ENCODE measurements at places on chromosomes 11 and 22.

GRCh38 chr11:116890193-116890592 lies 52.8 kb upstream of the APOA1 start:
- DNase-seq, result no peak

- peak; percentile 52 for DNase-seq
Observed at GRCh38 chr11:115303929-115304531, 200.2 kb downstream of the CADM1 start.

GRCh38 chr22:45784357-45785277 lies 113.0 kb downstream of the ATXN10 start:
- no peak for DNase-seq

DNA sequence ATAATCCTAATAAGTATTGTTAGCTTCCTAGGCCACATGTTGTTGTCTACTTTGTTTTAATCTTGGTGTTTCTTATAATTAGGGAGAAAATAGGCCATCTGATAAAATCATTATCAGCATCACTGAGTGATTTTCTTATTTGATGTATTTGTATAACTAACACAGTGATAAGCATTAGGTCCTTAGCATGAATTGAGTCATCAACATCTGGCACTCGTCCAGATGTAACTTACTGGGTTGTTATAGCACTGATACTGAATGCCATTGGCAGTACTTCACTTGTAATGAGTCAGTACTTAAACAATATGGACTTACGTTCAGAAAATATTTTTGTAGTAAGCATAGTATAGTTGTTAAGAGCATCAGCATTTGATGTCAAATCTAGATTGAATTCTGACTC lies 16.2 kb downstream of the API5 start:
- no peak for DNase-seq

DNA sequence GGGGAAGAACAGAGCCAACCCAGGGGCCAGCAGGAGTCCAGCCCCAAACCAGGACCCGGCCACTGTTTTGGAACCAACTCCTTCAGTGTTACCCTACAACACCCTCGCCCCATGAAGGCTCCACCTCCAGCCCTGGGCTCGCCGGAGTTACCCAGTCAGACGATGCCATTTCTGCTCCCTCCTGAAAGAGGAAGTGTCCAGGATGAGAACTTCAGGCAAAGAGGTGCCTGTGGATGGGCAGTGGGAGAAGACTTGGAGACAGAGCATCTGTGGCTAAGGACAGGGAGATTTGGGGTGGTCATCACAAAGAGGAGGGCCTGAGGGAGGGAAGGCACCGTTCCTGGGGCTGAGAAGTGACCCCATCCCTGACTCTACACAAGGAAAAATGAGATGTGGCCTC lies 14.0 kb downstream of the APOBEC3B start:
- no peak for DNase-seq

DNA sequence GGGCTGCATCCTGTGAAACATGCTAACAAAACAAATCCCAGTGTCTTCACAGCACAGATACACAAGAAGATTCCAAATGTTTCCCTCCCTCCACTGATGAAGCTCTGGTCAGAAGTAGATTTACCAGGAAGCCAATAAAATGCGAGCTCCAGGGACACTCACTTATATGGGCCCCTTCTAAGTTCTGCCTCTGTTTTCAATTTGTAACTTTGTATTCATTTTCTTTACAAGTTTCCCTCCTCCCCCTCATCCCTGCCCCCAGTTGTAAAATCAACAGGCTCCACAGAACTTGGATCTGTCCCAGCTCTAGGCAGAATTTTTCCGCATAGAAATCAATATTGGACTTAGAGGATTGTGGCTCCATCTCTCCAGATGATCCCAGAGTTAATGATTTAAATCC lies 48.1 kb upstream of the ME3 start:
- DNase-seq, result no peak

- no peak for DNase-seq
Observed at GRCh38 chr11:28899706-28900105, 791.5 kb downstream of the METTL15 start.

GRCh38 chr22:48589901-48590300 lies 1237.8 kb downstream of the BRD1 start:
- no peak for DNase-seq

DNA sequence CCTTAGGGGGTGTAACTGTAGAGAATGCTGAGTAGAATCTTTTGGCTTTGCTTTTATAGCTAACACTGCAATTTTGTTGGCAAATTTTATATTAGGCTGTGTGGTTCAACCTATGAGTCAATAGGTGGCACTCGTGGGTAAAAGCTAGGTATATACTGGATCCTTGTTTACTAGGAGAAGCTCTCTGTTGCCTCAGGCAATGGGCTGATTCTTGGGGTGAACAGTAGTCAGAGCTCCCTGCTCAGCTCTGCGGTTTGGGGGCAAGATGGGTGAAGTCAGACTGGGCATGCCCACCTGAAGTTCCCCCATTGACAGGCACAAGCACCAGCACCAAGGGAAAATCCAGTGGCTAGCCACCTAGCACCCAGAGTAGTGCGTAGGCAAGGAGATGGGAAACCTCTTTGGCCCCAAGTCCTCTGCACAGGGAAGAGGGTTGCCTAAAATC lies 238.7 kb downstream of the FAM181B start:
- no peak for DNase-seq

- DNase-seq, result peak; percentile 62
Observed at GRCh38 chr11:96122601-96123074, 198.7 kb upstream of the MTMR2 start.

DNA sequence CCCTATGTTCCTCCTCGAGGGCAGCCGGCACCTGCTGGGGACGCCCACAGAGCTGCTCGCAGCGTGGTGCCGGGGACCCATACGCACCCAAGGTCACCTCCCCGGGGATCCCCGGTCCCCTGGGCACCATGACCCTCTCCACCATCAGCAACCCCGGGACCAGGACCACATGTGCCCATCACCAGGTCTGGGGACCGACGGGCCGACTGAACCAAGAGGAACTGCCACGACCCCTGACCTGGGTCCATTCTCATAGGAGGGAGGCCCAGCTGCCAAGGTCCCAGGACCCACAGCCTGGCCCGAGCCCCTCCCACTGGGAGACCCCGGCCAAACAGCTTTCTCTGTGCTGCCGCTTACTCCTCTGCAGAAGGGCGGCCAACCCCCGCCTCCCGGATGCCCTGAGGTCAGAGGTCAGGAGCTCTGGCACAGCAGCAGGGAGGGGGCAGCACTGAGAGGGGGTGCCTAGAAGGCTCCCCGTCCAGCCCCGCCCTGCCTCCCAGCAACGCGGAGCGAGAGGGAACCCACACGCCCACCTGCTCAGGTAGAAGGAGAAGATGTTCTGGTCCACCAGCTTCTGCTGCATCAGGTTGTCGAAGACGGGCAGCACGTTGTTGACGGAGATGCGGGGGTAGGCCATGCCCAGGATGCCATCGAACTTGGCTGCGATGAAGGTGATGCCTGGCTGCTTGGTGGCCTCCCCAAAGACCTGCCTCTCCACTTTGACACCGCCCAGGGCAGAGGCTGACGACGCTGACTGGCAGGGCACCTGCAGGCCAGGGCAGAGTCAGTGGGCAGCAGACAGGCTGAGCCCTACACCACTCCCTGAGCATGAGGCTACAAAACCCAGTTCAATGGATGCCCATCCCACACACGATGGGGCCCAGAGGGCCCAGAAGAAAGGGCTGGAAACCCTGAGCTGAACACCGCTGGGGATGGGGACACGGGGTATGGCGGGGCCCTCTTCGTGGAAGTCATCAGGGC lies 6.6 kb downstream of the CTSD start:
- no peak for DNase-seq

- DNase-seq, result no peak
Observed at GRCh38 chr11:76660533-76661305, 9.8 kb downstream of the LRRC32 start.

- DNase-seq, result no peak
Observed at GRCh38 chr11:116129456-116129855, 625.2 kb upstream of the CADM1 start.

DNA sequence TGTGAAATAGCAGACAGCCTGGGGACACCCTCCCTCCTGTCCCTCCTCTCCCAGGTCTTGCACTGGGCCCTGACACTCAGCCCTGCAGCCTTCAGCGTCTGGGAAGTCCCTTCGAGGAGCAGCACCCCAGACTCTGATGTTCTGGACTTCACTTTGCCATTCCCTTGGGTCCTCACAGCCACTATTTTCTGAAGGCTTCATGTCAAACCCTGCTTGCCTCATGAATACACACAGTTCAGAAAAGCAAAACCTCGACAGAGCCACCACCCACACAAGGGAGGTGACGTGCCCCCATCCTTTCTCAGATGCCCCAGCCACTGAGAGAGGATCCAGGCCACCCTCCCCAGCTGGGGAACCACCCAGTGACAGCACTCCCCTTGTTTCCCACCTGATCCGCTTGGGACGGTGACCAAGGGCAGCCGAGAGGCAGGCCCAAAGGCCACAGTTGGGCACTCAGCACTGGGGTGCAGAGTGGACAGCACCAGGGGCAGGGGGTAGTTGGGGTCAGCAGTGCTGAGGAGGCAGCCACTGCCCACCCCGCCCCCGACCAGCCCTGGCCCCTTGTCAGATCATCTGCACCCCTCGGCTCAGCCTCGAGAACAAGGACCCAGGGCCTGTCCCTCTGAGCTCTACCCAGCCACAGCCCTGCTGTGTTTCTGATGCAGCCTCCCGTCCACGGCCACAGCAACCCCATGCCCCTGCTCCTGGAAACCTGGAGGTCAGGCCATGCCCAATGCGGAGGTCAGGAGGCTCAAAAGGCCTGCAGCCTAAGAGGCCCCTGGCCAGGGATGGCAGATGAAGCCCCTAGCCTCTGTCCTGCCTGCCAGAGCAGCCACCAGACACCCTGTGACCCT lies 3.1 kb upstream of the TNNT3 start:
- no peak for DNase-seq

DNA sequence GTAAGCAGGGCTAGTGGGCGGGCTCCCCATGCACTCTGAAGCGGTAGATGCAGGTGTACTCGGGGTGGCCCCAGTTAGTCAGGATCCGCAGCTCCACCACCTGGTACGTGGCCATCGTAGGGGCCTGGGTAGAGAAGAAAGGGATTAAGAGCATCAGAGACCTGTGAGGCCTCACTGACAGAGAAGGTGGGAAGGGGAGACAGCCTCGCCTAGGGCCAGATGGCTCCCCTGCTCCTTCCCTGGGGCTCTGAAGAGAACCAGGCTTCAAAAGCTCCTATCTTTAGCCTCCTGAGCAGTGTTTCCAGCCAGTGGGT lies 19.6 kb downstream of the SUN2 start:
- no peak for DNase-seq

DNA sequence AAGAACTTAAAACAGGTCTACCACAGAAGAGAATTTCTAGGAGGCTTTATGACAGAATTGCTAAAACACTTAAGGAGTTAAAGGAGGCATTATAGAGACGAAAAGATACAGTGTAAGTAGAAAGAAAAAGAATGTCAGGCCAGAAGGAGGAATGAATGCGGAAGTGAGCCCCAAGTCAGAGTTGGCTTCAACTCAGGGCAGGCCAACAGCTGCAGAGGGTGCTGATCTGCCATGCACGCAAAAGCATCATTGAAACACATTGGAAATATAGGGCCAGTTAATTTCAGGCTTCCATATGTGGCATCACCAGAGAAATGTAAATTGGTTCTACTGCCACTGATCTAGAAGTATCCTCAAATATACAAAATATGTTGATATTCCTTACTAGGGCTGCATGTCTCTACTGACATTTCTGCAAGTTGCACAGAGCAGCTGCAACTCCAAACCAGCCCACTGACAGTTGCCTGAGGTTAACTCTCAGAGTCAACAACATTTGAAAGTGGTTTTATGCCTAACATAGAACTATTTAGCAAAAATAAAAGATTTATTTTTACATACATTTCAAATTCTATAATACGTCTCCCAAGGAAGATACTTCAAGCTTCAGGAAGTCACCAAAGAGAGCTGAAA lies 324.1 kb downstream of the C11orf87 start:
- DNase-seq, result no peak

- DNase-seq, result peak; percentile 39
Observed at GRCh38 chr11:113274713-113275582, 39.4 kb upstream of the TTC12 start.

- DNase-seq, result no peak
Observed at GRCh38 chr22:21791635-21792625, 56.3 kb upstream of the YPEL1 start.

GRCh38 chr11:9745411-9746211 lies 81.7 kb downstream of the SWAP70 start:
- no peak for DNase-seq

DNA sequence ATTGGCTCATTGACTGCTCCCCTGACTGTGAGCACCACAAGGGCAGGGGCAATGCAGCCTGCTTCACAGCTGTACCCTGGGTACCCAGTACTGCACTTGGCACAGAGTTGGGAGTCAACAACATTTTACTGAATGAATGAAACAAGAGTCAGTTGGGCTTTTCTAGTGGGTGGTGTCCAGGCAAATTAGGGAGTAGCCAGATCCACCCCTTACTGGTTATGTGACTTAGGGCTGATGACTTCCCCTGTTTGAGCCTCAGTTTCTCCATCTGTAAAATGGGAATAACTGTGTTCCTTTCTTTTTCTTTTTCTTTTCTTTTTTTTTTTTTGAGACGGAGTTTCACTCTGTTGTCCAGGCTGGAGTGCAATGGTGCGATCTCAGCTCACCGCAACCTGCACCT lies 23.1 kb downstream of the MIAT start:
- no peak for DNase-seq

DNA sequence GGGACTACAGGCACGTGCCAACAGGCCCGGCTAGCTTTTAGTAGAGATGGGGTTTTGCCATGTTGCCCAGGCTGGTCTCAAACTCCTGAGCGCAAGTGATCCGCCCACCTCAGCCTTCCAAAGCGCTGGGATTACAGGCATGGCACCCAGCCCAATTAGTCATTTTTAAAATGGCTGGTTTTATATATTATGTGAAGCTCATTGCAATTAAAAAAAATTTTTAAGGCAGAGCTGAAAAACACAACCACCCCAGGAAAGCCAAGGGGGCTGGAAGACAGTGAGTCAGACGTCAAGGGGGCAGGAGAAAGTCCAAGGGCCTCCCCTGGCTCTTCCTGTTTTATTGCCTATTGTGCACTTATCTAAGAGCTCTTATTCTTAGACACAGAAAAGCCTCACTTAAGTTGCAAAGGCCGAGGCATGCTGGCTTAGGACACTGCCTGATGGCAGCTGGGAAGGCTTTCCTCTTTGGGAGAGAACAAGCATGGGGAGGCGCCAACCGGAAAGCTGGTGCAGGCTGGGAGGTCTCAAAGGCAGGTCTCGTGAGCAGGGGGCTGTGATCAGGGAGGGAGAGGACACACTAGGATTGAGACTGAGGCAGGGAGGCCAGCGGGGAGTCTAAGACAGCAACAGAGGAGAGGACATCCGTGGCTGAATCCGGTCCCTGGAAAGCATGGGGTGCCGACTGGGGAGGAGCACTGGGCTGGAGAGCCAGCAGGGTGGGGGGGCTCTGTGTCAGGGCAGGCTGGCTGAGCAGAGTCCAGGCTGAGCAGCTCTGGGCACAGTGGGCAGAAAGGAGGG lies 11.1 kb upstream of the OSM start:
- no peak for DNase-seq

Measured in NCI-H526 treated with DMSO at 0.1 percent for 48 hours (cell line).